Stimulated activated CD8-positive, alpha-beta memory T cell treated with anti-CD3 and anti-CD28 coated beads, Interleukin-12 subunit alpha, Interleukin-12 subunit beta, amount 100 ng/mL, for 1 hour (primary cell): ENCODE measurements at places on chromosomes 12 and 14.

- no peak for DNase-seq
Observed at GRCh38 chr12:52081263-52081733, 1.8 kb downstream of the SMIM41 start.

DNA sequence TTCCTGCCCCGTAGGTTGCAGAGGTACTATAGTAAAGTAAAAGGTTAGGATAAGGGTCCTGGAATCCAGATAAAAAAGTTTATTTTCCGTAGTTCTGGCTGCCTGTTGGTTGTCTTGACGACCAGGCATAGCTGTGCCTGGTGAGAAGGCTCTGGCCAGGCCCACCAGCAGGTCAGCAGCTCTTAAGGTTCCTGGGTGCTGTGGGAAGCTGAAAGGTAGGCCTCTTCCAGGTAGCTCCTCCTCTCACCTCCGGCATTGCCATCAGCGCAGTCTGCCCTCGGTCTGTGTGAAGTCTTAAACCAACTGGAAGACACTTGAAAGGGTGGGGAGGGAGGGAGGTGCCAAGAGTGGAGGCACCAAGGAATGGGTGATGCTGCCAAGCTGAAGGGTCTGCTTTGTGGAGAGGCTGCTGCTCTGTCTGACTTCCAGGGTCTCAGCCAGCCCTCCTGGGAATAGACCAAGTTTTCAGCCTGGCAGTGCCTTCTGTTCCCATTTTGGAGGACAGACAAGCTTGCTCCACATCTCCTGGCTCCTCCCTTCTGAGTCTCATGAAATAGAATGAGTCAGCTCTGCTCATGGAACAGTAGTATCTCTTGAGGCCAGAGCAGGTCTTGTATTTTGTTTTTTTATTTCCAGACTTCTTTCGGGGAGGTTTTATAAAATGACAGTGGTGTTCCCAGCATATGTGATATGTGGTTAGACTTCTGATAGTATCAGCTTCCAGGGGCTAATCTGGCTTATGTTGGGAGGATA, 5.2 kb upstream of the ACADS start:
- no peak for DNase-seq

GRCh38 chr12:10636611-10637010, 23.2 kb upstream of the MAGOHB start:
- DNase-seq, result no peak

- no peak for DNase-seq
Observed at GRCh38 chr14:69408331-69408960, 10.0 kb downstream of the SLC39A9 start.

DNA sequence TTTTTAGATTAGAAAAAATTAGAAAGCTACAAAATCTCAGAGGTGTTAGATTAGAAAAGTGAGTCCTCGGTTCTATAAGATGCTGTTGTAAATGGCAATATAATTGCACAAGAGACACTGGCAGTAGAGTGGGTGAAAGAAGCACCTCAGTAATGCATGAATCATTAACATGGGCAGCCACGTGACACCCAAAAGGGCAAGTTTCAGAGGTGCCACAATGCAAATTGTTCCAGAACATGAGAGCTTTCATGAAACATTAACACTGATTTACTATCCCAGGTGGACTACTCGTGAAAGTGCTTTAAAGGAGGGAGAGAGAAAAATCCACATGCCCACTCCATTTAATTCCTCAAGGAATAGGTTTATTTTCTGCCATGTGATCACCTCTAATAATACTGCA, 108.4 kb downstream of the PTPRR start:
- no peak for DNase-seq

GRCh38 chr12:90064852-90065801, 356.5 kb upstream of the ATP2B1 start:
- no peak for DNase-seq

GRCh38 chr12:24487606-24488005, 461.3 kb downstream of the BCAT1 start:
- DNase-seq, result no peak

- DNase-seq, result no peak
Observed at GRCh38 chr14:101851736-101852405, 90.4 kb downstream of the PPP2R5C start.
